ENCODE measurements at places on chromosomes 11 and 22.

- DNase-seq, result no peak
Observed at GRCh38 chr11:106858200-106858599, 160.1 kb downstream of the GUCY1A2 start.

DNA sequence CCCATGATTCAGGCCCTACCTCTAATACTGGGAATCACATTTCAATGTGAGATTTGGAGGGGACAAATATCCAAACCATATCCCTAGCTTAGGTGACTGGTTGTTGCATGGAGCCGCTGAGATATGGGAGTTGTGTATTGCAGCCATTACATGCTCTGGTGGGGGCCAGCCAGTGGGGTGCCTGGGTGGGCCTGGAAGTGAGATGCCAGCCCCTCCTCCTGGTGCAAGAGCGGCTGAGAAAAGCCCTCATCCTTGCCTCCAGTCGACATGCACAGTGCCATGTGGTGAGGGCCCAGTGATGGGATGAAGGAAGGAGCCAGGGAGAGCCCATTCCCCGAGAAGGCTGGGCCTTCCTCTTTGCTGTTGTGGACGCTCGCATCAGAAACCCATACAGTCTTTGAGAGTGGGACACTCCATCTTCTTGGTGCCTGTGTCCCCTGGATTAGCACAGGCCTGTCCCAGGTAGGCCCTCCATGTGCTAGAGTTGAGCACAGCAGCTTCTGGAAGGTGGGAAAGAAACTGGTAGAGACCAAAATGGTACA is 1043.0 kb downstream of the TBC1D22A start:
- no peak for DNase-seq

- DNase-seq, result no peak
Observed at GRCh38 chr11:57287884-57288283, 36.9 kb downstream of the TNKS1BP1 start.

DNA sequence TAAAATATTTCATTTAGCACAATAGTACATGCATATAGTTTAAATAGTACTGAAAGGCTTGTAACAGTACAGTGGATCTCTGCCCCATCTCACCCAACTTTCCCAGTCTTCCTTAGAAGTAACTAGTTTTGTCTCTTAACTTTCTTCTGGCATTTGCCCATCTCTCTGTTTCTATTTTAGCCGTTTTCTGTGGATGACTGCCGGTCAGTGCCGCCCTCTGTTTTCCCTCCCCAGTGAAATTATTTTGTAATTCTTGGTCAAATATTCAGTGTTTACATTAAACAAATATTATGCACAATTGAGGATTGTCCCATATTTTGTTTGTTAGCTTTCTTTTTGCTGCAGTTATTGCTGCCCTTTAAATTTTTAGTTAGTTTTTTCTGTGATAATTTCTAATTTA is 8.3 kb downstream of the PDHX start:
- DNase-seq, result no peak

DNA sequence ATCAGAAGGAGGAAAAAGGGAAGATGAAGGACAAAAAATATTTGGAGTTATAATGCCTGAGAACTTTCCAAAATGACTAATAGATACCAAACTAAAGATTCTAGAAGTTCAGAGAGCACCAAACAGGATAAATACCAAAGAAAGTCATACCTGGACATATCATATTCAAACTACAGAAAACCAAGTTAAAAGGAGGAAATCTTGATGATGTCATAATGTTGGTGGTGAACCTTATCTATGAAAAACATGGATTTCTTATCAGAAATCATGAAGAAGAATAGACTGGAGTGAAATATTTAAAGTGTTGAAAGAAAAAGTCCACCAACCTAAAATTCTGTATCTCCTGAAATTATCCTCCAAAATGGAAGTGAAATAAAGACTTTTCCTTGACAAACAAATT is 389.2 kb downstream of the JRKL start:
- no peak for DNase-seq

DNA sequence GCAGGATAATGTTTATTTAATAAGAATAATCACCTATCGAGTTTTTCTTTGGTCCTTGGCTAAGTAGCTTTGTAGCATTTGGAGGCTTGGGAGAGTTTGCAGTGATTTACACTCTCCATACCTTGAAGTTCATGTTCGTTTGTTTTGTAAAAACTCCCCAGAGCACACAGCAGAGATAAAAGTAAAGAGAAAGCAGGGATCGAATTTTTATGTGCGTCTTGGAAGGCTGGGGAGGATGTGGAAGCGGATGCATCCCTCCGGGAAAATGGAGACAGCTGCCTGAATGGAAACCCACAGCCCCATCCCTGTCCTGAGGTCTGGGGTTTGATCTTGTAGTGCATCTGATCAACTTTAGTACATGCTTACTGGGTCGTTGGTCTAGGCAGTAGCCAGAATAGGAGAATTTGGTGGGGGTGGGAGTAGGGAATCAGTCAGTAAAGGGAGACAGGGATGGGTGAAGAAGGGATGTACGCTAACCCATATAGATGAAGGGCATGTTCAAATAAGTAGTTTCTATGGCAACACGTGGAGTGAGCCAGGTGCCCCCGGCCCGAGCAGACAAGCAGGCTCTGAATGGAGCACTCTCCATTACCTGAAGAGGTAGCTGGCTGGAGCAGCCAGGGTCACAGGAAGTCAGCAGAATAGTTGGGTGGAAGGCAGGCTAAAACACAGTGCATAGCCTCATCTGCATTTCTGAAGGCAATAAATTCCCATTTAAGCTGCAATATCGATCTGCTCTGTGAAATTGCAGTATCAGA is 147.8 kb downstream of the COMMD9 start:
- no peak for DNase-seq

- DNase-seq, result no peak
Observed at GRCh38 chr11:65547446-65548125, 10.6 kb downstream of the LTBP3 start.

GRCh38 chr11:6667733-6668374 is 12.2 kb upstream of the DCHS1 start:
- DNase-seq, result no peak

- no peak for DNase-seq
Observed at GRCh38 chr11:16440136-16440535, 83.8 kb upstream of the SOX6 start.

DNA sequence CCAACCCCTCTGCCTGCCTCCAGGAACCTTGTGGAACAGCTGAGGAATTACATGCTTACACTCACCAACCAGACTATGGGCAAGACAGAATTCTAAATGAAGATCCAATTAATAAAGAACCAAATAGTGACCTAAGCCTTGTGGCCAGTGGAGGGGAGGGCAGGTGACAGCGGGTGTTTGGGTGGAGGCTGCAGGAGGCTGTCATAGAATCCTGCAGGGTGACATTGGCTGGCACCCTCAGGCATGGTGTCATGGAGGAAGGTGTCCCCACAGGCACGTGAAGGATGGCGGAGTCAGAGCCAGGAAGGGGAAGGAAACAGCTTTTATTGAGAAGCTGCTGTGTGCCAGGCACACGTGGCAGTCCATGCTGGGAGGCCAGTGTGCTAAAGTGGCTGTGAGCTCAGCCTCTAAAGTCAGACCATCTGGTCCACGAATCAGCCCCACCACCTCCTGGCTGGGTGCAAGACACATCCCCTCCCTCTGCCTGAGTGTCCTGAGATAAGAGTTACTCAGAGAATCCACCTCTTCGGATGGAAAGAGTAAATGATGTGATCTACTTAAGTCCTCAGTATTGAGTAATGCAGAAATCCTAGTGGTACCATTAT is 8.7 kb downstream of the MYO18B start:
- DNase-seq, result no peak

DNA sequence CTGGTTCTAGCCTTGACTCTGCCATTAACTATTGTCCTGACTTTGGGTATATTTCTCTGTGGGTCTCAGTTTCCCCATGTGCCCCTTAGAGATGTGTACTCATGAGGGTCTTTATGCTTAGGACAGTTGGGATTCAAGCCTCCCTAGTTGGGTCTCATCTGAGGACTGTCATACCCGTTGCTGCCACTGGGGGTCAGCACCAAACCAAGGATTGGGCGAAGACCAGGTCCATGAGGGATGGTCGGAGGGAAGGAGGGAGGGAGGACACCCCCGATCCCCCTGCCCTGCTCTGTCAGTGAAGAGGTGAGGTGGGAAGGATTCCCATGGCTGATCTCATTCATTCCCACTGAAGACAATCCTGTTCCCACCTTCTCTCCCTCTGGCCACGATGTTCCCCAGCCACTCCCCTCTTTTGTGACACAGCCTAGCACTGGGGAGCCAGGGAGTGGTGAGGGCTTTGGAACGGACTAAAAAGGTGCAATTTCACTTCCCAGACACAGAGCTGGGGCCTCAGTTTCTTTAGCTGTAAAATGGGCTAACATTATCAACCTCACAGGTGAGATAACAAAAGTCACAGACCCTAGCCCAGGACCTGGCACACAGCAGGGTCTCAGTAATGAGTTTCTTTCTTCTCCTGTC is 12.4 kb upstream of the KLHL35 start:
- DNase-seq, result no peak

- no peak for DNase-seq
Observed at GRCh38 chr11:45906096-45906682, 882 bp downstream of the FREY1 start.

DNA sequence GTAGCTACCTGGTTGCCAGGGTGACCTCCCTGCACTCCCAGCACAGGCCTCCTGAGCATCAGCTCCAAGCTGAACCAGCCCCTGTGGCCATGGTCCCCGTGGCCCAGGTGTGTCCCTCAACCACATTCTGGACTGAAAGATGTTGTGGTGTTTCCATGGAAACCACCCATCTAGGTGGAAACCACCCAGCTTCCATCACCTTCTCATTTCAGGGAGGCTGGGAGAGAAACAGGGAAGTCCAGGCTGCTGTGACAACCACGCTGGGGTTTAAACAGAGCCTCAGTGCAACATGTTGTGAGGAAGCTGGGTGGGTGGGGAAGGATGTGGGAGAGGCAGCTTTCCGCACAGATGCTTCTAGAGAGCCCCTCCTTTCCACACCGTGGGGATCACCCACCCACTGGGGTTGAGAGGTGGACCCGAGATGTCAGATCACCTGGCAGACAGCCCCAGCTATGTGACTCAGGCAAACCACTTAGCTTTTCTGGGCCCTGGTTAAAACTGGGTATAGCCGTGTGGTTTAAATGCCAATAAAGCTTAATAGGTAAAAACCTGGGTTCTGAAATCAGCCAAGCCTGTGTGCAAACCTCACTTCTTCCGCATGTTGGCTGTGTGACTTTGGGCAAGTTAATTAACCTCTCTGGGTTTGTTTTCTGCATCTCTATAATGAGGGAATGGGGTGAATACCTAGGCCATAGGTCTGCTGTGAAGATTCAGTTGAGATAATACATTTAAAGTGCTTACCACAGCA is 46.4 kb downstream of the CD82 start:
- no peak for DNase-seq

DNA sequence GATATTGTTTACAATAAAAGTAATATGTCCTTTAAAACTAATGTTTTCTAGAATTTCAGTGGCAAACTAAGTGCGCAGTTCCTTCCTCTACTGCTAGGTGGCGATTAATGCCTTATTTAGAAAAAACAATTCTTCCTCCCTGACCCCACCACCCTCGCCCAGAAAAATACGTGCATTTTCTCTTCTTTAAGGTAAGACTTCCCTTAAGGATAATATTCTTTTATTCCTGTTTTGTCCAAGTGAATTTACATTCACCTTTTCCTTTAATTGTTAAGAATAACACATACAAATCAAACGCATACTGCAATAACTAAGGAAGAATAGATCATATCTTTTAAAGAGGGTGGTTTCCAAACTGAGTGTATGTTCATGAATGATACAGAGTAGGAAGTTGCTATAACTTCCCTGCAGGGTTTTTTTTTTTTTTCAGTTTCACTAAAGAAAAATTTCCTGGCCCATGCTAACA is 17.0 kb upstream of the PSMA1 start:
- DNase-seq, result no peak

- no peak for DNase-seq
Observed at GRCh38 chr11:131666617-131667016, 296.2 kb downstream of the NTM start.

DNA sequence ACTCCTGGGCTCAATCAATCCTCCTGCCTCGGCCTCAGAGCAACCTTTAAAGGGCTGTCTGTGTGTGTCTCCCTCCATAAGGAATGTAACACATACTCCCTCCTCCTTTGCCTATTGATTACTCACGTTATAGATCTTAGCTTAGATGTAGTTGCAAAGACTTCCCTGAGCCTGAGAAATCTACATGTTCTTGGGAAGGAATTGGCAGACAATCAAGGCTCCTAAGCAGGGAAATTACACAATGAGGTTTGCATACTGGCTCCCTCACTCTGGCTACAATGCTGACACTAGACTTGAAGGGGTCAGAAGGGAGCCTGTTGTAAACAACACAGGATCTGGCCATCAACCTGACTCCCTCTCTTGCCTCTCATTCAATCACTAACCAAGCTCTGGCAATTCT is 5.2 kb upstream of the OLFML1 start:
- no peak for DNase-seq

- no peak for DNase-seq
Observed at GRCh38 chr11:5696210-5696609, 6.6 kb downstream of the TRIM22 start.

- no peak for DNase-seq
Observed at GRCh38 chr11:116107229-116107628, 603.0 kb upstream of the CADM1 start.

GRCh38 chr11:89608234-89608966 is 101.7 kb upstream of the TRIM77 start:
- DNase-seq, result no peak

GRCh38 chr22:36424901-36425579 is 37.3 kb upstream of the MYH9 start:
- DNase-seq, result no peak

GRCh38 chr11:58787903-58788302 is 56.2 kb upstream of the GLYAT start:
- DNase-seq, result peak; percentile 72

DNA sequence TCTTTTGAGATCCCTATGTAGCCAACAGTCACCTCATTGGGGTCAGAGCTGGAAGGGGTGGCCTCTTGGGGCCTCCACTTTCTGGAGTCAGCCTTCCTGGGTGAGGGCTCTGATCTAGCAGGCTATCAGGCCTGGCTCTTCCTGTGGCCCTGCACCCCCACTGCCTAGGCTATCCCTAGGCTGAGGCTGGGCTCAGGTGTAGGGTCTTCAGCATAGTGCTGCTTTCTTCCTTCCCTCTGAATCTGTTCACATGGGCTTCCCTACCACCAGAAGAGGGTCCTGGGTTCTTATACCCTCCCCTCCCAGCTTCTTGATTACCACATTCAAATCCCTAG is 456 bp upstream of the SPI1 start:
- no peak for DNase-seq

DNA sequence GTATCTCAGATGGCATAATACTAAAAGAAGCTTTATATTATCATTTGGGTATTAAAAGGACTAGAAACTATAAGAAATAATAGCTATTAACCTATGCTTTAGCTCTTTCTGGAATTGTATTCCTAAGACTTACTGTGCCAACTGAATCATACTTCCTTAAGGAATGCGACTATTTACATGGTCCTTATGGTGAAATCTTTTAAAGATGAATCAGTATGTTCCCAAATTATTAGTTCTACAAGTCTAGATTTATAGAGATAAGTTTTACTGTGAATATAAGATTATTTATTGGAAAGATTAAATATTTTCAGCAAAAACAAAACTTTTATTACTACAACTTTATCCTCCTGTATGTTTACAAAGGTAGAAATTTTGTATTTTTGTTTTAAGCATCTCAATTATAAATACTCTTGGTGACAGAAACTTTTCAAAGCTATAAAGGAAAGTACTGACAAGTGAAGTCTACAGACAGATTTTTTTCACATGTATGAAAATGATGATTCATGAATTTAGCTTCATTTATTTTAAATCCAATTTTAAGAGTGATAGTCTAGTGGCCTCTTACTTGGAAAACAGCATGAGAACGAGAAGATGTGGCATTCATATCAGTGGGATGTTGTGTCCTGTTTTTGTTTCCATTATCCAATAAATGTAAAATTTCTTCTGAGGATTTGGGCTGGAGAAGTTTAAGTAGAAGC is 17.8 kb downstream of the KIF18A start:
- DNase-seq, result no peak

Data from HS-27A (cell line).